IMR-90 (cell line): ENCODE measurements at places on chromosomes 1 and 21. TPM values are rescaled to one million over a fixed set of nuclear protein-coding genes. Genes with fewer than 3 reads are reported as not detected.

DNA sequence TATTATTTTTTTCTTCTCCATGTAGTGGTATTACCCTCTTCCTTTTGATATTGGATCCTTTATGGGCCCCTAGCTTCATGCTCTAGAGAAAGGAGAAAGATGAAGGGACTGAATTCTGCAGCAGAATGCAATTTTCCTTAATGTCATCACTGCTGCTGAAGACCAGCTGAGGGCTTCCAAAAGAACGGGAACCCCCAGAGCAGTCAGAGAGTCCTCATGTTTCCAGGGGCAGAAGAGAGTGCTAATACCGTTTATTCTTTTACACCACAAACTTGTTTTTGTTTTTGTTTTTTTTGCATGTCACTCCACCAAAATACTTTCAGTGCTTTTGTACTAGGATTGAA, 21.1 kb upstream of the TBX15 start:
- no peak for DNase-seq
- H3K4me3 ChIP-seq, result no peak overlapping the region
- H3K36me3 ChIP-seq, result no peaks in the 10 kb centered on the region
- peaks cover 53% of the 10 kb centered on the region for H3K27me3 ChIP-seq
- H3K27ac ChIP-seq, result no peak overlapping the region

The TMPRSS2 gene
- total RNA-seq, result not detected in 2 replicates

GRCh38 chr1:189357317-189357716, 1120.3 kb downstream of the BRINP3 start:
- no peak overlapping the region for H3K27ac ChIP-seq
- H3K4me3 ChIP-seq, result no peak overlapping the region
- H3K27me3 ChIP-seq, result no peaks in the 10 kb centered on the region
- H3K4me1 ChIP-seq, result no peaks in the 10 kb centered on the region
- no peak for DNase-seq

GRCh38 chr1:69363236-69363635, 204.5 kb upstream of the LRRC7 start:
- no peaks in the 10 kb centered on the region for H3K36me3 ChIP-seq
- H3K4me3 ChIP-seq, result no peak overlapping the region

GRCh38 chr21:14711287-14711686, 165.2 kb upstream of the SAMSN1 start:
- H3K27me3 ChIP-seq, result no peaks in the 10 kb centered on the region
- H3K4me3 ChIP-seq, result no peak overlapping the region
- no peak overlapping the region for H3K27ac ChIP-seq

GRCh38 chr1:234154320-234155251, 218.7 kb upstream of the COA6 start:
- no peak overlapping the region for H3K27ac ChIP-seq
- H3K4me3 ChIP-seq, result no peak overlapping the region
- no peaks in the 10 kb centered on the region; the same call in 1 of the 2 replicates for H3K27me3 ChIP-seq
- H3K36me3 ChIP-seq, result no peaks in the 10 kb centered on the region

- no peak for DNase-seq
- H3K27ac ChIP-seq, result no peak overlapping the region
- no peaks in the 10 kb centered on the region for H3K36me3 ChIP-seq
- peaks cover 5% of the 10 kb centered on the region for H3K4me1 ChIP-seq
- H3K4me3 ChIP-seq, result no peak overlapping the region
These were observed 292.9 kb upstream of the DUSP10 start for GRCh38 chr1:222034790-222035189.

The HFM1 gene
- total RNA-seq, result 0.18 and 0.83 TPM in 2 replicates

GRCh38 chr21:35954066-35954465, 106.3 kb downstream of the SETD4 start:
- H3K36me3 ChIP-seq, result no peaks in the 10 kb centered on the region
- H3K4me1 ChIP-seq, result no peaks in the 10 kb centered on the region
- no peak for DNase-seq
- H3K27me3 ChIP-seq, result peaks cover 55% of the 10 kb centered on the region
- H3K27ac ChIP-seq, result no peak overlapping the region
- H3K4me3 ChIP-seq, result no peak overlapping the region

- no peak overlapping the region for H3K4me3 ChIP-seq
- no peak overlapping the region for H3K27ac ChIP-seq
- DNase-seq, result no peak
These were observed 19.8 kb upstream of the CLSTN1 start for GRCh38 chr1:9843576-9843945.

GRCh38 chr21:38843806-38844503, 38.2 kb downstream of the ETS2 start:
- no peaks in the 10 kb centered on the region for H3K27me3 ChIP-seq
- peaks cover 12% of the 10 kb centered on the region for H3K4me1 ChIP-seq
- peak; percentile 86 for DNase-seq
- no peak overlapping the region for H3K27ac ChIP-seq
- no peaks in the 10 kb centered on the region for H3K36me3 ChIP-seq

GRCh38 chr21:41503331-41503730, 4.6 kb downstream of the TMPRSS2 start:
- peaks cover 49% of the 10 kb centered on the region for H3K27me3 ChIP-seq
- H3K27ac ChIP-seq, result no peak overlapping the region
- no peaks in the 10 kb centered on the region for H3K4me1 ChIP-seq
- no peak for DNase-seq
- H3K4me3 ChIP-seq, result no peak overlapping the region
- H3K36me3 ChIP-seq, result no peaks in the 10 kb centered on the region

- no peak overlapping the region for H3K27ac ChIP-seq
- no peak overlapping the region for H3K4me3 ChIP-seq
- H3K4me1 ChIP-seq, result 0 out of 2 replicates have a peak, but pooled peaks cover 1% of the 10 kb centered on the region
- peaks cover 33% of the 10 kb centered on the region for H3K36me3 ChIP-seq
These were observed 43.0 kb downstream of the KDM1A start for GRCh38 chr1:23062271-23062670.

GRCh38 chr1:227073786-227074185, 133.7 kb downstream of the COQ8A start:
- no peak overlapping the region for H3K4me3 ChIP-seq
- no peak overlapping the region for H3K27ac ChIP-seq
- H3K27me3 ChIP-seq, result no peaks in the 10 kb centered on the region
- H3K4me1 ChIP-seq, result 0 out of 2 replicates have a peak, but pooled peaks cover 2% of the 10 kb centered on the region

The TBX15 gene
- total RNA-seq, result not detected in 2 replicates

The TRAF5 gene
- total RNA-seq, result 10.0 and 13.1 TPM in 2 replicates

GRCh38 chr1:180941518-180942275, 29.0 kb downstream of the KIAA1614 start:
- no peak overlapping the region for H3K27ac ChIP-seq
- no peaks in the 10 kb centered on the region for H3K4me1 ChIP-seq
- peaks cover 27% of the 10 kb centered on the region for H3K36me3 ChIP-seq
- no peak overlapping the region for H3K4me3 ChIP-seq
- no peak for DNase-seq

GRCh38 chr21:25425156-25425555, 182.1 kb downstream of the MRPL39 start:
- no peaks in the 10 kb centered on the region; the same call in 1 of the 2 replicates for H3K27me3 ChIP-seq
- H3K4me1 ChIP-seq, result no peaks in the 10 kb centered on the region
- DNase-seq, result no peak
- H3K4me3 ChIP-seq, result no peak overlapping the region
- H3K27ac ChIP-seq, result no peak overlapping the region

The FMO2 gene
- total RNA-seq, result under 0.01 TPM in 2 replicates

DNA sequence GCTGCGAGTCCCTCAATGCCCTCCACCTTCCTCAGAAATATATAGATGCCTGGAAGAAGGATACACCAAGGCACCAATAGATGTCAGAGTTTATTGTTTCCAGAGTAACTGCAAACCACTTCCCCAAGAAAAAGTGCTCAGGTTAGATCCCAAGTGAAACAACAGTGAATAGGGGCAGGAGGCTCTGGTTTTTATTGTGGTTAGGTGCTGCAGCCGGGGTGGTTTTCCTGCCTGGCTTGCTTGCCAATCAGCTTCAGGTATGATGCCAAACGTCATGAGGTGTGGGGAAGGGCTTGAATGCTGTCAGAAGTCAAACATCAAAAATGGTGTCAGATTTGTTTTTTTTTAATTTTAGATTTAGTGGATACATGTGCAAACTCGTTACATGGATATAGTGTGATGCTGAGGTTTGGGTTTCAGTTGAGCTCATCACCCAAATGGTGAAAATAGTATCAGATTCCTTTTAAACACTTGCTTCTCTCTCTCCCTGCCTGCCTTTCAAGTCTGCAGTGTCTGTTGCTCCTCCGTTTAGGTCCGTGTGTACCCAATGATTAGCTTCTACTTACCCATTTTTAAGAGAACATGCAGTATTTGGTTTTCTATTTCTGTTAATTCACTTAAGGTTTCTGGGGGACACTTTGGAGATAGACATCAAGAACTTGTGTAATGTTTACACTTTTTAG, 1317.0 kb downstream of the MRPL39 start:
- no peak for DNase-seq
- H3K36me3 ChIP-seq, result no peaks in the 10 kb centered on the region
- no peak overlapping the region for H3K4me3 ChIP-seq
- H3K27me3 ChIP-seq, result no peaks in the 10 kb centered on the region
- H3K4me1 ChIP-seq, result no peaks in the 10 kb centered on the region

DNA sequence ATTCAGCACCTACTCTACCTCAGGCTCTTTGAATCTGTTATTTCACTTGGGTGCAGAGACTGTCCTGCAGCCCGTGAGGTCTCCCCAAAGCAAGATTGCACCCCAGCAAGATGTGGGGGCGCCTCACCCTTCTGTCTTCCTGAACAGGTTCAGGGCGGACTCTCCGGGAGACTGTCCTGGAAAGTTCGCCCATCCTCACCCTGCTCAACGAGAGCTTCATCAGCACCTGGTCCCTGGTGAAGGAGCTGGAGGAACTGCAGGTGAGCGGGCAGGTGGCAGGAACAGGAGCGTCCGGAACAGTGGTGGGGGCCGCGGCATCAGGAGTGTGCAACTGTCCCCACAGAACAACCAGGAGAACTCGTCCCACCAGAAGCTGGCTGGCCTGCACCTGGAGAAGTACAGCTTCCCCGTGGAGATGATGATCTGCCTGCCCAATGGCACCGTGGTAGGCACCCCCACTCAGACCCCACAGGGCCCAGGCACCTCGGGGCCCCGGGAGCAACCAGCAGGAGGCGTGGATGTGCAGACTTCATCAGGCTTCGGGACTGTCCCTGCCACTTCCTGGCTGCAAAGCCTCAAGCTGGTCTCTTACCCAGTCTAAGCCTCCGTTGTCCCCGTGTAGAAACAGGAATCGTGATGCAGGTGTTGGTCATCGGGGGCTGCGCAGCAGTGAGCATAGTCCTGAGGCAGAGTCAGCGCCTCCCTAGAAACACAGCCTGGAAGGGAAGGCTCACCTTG, 5.9 kb upstream of the MTFR1L start:
- DNase-seq, result no peak
- H3K4me1 ChIP-seq, result peaks cover 5% of the 10 kb centered on the region
- no peak overlapping the region for H3K4me3 ChIP-seq

- DNase-seq, result no peak
- H3K27me3 ChIP-seq, result no peaks in the 10 kb centered on the region
- H3K4me1 ChIP-seq, result peaks cover 18% of the 10 kb centered on the region
- peak overlapping the region; percentile 86 for H3K27ac ChIP-seq
- peaks cover 7% of the 10 kb centered on the region; the same call in 1 of the 2 replicates for H3K36me3 ChIP-seq
- H3K4me3 ChIP-seq, result no peak overlapping the region
These were observed 191.7 kb downstream of the SLC45A1 start for GRCh38 chr1:8509579-8509978.

DNA sequence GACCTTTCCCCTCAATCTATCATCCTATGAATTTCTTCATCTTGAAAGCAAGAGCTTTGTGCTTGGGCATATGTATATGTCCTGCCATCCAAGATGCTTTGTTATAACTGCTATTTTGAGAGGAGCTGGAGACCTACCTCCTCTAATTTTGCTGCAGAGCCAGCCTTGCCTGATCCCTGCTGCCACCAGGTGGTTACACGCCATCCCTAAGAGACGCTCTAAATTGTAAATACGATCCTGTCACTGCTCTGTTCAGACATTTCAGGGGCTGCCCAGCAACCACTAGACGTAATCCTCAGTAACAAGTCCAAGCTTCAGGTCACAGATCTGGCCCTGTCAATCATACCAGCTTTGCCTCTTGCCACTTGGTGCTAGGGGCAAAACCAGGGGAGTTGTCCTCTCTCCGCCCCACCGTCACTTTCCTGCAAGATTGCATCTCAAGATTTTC, 32.9 kb downstream of the GPA33 start:
- no peaks in the 10 kb centered on the region for H3K4me1 ChIP-seq
- no peaks in the 10 kb centered on the region for H3K27me3 ChIP-seq
- no peak overlapping the region for H3K27ac ChIP-seq
- H3K36me3 ChIP-seq, result no peaks in the 10 kb centered on the region
- no peak overlapping the region for H3K4me3 ChIP-seq
- DNase-seq, result peak; percentile 9

DNA sequence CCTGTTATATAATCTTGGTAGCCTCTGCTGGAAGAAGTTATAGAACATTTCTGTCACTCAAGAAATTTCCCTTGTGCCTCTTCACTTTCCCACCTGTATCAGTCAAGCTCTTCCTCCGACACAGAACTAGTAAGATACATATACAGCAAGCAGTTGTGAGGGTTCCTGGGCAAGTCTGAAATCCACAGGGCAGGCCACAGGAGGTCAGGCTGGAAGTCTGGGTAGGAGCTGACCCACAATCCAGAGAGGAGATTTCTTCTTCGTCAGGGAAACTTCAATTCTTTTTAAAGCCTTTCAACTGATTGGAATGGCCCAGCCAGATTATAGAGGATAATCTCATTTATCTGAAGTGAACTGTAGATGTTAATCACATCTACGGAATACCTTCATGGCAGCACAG, 96.4 kb upstream of the FMN2 start:
- H3K27ac ChIP-seq, result no peak overlapping the region
- H3K4me1 ChIP-seq, result peaks cover 3% of the 10 kb centered on the region; the same call in 1 of the 2 replicates
- H3K36me3 ChIP-seq, result no peaks in the 10 kb centered on the region
- H3K27me3 ChIP-seq, result peaks cover 57% of the 10 kb centered on the region
- no peak overlapping the region for H3K4me3 ChIP-seq

DNA sequence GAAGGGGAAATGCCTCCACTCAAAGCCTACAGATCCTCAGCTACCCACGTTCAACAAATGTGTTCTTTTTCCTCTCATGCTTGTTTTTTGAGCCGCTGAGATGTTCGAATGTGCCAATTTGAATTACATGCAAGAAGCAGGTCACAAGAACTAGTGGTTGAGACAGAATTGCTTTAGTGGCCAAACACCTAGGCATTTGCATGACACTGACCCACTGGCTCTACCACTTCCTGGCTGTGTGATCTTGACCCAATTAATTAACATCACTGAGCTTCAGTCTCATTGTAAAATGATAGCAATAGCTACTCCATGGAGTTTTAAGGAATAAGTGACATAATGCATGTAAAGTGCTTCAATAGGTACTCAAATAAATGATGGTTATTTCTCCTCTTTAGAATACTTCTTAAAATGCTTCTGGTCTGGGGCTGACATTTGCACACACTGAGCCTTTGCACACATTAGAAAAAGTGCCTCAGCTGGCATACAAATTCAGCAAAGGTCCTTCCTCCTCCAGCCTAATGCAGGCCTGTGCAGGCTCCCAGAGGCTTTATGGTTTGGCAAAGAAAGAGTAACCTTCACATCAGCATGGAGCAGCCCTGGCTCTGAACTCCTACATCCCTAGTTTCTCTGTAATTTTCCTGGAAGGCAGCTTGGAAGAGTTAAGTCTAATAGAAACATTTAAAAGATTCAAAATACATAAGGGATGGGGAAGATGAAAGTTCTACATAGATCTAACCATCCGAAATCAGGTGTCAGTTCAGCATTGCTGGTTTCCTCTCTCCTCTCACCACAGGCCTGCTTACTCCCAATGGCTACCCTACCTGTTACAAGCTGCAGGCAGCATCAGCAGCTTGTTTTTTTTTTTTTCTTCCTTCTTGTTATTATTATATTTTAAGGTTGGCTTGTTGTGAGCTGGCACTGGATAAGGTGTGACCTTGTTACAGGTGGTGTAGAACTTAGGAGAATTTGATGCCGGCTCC, 107.4 kb downstream of the TBX19 start:
- no peak overlapping the region for H3K27ac ChIP-seq
- H3K4me3 ChIP-seq, result no peak overlapping the region
- no peak for DNase-seq

The RPTN gene
- total RNA-seq, result not detected in 2 replicates

The SPATA6 gene
- total RNA-seq, result 2.0 and 2.2 TPM in 2 replicates
